Coronary artery (tissue), 2 donors: ENCODE measurements at places on chromosomes 16 and 17.

DNA sequence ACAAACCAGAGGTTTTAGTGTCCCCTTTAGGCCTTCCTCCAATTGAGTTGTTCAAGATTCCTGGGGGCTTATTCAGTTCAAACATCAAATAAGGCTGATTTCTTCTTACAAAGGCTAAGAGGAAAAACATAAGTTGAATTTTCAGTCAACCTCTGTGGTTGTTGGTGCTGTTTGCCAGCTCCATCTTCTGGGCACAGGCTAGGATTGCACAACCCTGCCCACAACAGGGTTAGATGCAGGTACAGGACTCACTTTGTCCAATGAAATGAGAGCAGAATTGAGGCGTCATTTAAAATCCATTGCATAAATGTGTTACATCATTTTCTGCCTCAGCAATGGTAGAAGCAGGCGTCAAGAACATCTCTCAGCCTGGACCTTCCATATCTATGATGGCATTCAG is 173.3 kb downstream of the PMP22 start:
- no peak for DNase-seq

GRCh38 chr17:21096874-21097273 is 29.9 kb upstream of the DHRS7B start:
- DNase-seq = no peak

GRCh38 chr17:63222655-63223054 is 223.5 kb downstream of the CYB561 start:
- DNase-seq = no peak

DNA sequence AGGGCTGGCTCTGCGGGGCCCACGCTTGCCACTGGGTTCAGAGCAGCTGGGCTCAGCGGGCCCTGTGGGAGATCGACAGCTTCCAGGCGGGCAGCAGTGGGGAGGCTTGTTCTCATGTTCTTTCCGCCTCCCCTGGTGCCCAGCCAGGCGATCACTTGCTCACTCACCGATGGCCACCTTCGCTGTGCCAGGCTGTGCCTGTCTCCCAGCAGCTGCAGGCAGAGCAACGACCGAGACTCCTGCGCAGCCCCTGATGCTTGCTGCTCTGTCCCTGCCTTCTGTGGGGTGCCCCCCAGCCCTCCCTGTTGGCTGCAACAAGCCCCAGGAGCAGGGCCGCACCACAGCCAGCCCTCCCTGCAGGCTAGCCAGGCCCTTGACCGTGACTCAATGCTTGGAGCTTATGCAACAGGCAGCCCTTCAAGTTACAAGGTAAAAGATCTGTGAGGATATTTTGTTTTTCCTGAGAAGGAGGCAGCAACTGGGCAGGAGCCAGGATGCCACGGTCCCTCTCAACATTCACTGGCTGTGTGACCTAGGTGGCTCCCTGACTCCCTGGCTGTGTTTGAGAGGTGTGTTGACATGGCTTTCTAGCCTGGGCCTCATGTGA is 9.6 kb upstream of the SPNS2 start:
- no peak for DNase-seq

DNA sequence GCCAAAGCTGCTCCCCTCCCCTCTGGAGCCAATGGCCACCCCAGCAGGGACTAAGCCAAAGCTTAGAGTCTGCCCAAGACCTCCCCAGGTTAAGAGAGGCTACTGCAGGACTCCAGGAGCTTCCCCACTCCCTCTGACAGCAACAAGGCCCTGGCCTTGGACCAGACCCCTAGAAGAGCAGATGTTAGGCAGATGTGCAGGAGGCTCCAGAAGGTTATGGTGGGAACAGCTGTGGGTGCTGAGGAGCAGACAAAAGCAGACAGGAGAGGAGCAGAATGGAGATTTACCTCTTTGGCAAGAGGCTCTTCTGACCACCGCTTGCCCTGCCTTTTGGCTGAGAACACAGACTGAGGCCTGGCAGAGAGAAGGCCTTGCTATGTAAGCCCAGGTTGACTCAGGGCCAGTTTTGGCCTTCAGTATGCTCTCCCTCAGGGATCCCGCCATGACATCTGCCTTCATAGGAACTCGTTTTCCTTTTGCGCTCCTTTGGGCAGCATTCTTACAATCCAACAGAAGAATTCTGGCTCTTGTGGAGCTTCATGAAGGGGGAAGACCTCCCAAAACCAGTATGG is 113.0 kb downstream of the RBFOX3 start:
- no peak for DNase-seq

DNA sequence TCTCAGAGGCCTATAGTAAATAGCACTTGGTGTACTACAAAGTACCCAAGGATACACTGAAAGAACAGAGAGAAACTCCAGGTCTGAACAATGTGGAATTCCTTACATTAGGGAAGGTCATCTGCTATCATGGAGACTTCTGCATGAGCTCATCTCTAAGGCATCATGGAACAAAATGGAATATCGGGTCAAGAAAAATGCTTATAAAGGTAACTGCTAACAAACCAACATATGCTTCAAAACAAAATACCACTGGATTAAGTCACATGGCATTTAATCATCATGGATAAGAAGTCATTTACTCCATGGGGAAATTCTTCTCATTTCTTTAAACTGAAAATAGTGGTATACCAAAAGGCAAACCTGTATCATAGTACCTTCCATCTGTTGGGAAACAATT is 34.2 kb downstream of the TXNDC11 start:
- DNase-seq = no peak

- DNase-seq = no peak
Measured at GRCh38 chr17:30450125-30451027, 26.8 kb upstream of the GOSR1 start.

GRCh38 chr17:49016775-49017463 is 19.7 kb downstream of the IGF2BP1 start:
- no peak for DNase-seq

DNA sequence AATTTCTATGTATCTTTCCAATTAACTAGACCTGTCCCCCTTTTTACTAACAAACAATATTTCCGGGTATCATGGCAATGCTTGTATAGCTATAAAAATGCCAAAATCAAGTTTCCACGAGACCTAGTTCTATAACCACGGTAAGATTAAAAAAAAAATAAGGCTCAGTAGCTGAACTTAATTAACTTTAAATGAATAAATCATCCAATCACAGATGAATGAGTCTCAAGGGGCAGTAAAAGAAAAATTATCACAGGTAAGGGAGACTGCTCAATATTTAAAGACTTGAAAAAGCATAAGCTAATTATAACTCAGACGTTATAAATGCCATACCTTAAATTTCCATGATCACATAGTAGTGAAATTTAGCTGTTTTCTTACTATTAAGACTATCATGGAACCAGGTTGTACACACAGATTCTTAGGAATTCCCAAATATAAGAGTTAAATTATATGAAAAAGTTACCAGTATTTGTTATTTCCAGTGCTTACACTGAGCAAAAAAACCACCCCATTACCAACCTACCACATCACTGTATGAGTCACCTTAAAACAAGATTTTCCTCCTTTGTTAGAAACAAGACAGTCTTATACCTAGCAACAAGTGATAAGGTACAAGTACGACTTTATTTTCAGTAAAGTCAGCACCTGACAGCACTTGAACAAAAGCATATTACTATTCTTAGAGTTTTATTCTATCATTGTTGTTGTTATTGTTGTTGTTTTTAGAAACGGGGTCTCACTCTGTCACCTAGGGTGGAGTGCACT is 20.6 kb downstream of the SSH2 start:
- no peak for DNase-seq

- no peak for DNase-seq
Measured at GRCh38 chr16:31002862-31003341, 7.5 kb downstream of the STX1B start.

GRCh38 chr16:78543023-78543422 is 443.6 kb downstream of the WWOX start:
- DNase-seq = no peak

- no peak for DNase-seq
Measured at GRCh38 chr17:47188271-47188875, 722 bp downstream of the CDC27 start.

GRCh38 chr17:64546716-64547115 is 39.9 kb downstream of the CEP95 start:
- DNase-seq = no peak

DNA sequence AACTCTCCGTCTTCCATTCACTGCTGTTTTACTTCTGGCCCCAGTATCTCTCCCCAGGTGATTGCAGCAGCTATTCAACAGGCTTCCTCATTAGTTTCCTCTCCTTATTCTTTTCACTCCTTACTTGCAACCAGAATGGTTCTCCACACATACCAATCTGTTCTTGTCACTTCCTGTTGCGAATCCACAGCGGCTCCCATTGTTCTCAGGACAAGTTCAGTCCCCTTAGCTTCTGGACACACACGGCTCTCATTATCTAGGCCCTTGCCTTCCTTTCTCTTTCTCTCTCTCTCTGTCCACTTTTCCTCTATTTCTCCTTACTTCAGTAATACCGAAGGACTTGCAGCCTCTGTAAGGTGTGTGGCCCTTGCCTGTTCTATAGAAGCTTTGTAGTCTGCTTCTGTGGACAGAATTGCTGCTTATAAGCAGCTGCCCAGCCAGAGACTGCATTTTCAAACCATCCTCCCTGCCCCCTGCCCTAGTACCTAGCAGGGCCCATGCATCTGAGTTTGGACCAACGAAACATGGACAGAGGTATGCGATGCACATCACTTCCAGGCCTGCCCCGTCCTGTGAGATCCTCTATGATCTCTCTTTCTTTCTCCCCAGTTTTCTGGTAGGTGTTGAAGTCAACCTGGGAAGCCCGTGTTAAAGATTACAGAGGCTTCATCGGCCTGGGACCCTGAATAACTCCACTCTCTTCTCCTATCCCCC is 45.7 kb downstream of the VAT1L start:
- DNase-seq = no peak

DNA sequence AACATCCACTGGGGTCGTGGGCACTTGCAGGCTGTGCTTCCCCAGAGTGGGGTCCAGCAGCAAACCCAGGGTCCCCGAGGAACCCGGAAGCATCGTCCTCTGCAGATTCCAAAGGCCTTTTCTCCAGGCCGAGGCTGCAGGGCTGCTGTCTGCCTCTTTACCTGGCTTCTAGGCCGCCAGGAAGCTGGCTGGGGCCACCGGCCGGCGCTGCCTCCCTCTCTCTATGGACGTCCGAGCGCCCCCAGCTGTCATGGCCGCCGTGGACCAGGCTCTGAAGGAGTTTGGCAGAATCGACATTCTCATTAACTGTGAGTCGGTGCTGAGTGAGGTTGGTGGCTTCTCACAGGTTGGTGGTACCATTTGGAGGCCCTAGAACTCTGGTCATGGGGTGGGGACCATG is 5.6 kb downstream of the DECR2 start:
- no peak for DNase-seq

DNA sequence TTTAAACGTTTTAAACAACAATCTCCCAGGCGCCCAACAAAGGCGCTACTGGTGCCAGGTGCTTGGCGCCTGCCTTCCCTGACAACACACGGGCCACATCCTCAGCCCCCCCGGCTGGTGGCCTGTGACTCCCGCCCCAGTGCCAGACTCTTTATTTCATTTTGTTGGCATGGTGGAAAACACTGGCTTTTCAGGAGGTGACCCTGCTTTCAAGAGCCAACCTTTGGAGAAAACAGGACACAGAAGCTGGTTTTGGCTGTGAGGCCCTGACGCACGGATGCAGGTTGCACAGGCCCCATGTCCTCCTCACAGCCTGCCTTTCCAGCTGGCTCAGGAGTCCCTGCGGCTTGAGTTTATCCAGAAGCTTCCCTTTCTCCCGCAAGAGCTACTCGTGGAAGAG is 100.0 kb downstream of the METRNL start:
- DNase-seq = peak; percentile 68

DNA sequence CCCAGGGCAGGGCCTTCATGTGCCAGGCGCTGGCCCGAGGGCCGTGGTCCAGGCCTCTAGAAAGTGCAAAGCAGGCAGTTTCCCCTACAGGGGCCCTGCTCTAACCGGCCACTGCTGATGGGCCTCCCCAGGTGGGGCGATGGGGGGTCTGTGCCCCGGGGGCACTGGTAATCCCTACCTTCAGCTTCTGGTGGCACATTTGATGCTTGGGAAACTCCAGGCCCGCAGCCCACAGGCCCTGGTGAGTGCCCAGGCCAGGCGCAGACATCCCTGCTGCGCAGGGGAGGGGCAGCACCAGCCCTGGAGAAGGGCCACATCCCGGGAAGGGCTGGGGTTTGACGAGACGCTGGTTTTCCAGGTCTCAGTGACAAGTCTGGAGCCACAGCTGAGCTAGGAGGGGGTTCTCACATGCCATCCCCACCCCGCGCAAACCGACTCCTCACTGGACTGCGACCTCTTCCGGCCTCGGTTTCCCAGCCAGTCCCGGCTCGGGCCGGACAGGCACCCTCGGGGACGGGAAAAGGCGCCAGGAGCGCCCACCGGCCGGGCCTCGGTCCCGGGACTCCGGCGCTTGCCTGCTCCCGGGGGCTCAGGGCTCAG is 1.6 kb downstream of the DOC2B start:
- no peak for DNase-seq

- DNase-seq = no peak
Measured at GRCh38 chr17:33640629-33641028, 347.5 kb upstream of the ASIC2 start.
